ENCODE measurements at places on chromosomes 13 and 19. TPM values are rescaled to one million over a fixed set of nuclear protein-coding genes. Genes with fewer than 3 reads are reported as not detected.

Gene ZNF345
- total RNA-seq = 2.7 TPM

Gene ABHD13
- total RNA-seq = 5.5 TPM

DNA sequence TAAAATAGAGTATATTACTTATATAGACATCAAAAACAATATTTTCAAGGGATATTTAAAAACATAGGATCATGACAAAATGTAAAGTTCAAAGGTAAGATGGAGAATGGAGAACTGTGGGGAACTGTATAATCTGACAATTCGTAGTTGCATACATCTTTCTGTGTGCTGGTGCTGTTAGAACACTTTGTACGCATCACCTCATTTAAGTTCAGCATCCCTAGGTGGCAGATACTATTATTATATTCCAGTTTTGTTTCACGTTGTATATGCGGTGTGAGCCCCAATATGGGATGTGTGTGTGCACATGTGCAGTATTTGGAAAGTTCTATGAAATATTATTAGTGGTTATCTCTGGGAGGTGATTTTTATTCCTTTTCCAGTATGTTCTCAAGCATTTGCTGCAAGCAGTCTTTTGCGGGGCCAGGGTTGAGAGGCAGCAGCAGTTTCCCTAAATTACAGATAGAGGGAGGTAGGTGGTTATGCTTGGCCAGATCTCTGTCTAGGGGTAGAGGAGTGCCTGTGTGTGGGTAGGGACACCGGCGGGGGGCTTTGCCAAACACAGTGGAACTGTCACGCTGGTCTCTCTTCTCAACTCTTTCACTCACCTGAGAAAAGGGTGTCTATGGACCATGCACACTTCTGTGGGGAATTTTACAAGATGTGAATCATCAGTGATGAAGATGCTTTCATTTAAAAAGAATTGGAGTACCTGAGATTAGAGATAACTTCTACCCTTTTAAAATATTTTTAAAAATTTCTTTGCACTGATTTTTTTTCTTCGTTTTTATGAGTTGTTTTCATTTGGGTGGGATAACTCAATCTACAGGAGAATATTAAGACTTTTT is 55.6 kb upstream of the ALOX5AP start:
- no peak for DNase-seq

DNA sequence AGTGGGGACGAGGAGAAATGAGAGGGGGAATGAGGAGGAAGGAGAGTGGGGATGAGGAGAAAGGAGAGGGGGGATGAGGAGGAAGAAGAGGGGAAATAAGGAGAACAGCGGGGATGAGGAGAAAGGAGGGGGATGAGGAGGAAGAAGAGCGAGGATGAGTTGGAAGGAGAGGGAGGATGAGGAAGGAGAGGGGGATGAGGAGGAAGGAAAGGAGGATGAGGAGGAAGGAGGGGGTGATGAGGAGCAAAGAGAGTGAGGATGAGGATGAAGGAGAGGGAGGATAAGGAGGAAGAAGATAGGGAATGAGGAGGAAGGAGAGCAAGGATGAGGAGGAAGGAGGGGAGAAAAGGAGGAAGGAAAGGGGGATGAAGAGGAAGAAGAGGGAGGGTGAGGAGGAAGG is 14.0 kb upstream of the VSTM2B start:
- DNase-seq = no peak

Gene ZNF480
- 13.0 TPM for total RNA-seq

Gene SPIB
- not detected for total RNA-seq

DNA sequence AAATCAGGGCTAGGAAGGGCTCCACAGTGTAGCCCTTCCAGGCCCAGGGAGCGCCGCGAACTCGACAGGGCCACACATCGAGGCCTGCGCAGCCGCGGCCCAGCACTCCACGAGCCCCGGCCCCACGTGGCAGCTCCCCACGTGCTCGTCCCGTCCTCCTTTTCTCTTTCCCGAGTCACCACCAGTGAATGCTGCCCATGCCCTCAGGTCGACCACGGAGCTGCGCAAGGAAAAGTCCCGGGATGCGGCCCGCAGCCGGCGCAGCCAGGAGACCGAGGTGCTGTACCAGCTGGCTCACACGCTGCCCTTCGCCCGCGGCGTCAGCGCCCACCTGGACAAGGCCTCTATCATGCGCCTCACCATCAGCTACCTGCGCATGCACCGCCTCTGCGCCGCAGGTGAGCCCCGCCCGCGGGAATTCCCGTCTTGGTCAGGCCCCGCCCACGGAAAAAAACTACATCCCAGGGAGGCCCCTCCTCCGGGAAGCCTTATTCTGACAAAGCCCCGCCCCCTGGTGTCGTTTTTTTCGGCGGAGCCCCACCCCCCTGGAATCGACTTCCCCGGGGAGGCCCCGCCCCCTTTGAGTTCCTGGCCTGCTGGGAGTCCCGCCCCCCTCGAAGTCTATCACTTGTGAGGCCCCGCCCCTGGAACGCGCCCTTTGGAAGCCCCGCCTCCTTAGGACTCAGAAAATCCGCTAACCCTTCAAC is 7.0 kb downstream of the HIF3A start:
- DNase-seq = no peak

Gene ZNF154
- total RNA-seq = 6.0 TPM

DNA sequence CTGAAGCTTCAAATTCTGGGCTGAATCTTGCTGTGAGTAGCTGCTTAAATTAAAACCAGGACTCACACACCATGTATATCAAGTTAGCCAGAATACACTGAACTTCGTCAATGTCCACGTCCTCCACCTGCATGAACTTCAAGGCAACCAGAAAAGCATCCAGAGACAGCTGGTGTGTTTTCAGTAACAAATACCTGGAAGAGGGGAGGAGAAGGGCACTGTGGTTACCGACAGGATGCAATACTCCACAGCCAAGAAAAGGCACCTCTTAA is 20.4 kb downstream of the PROZ start:
- DNase-seq = no peak

Gene REEP6
- total RNA-seq = 3.3 TPM

GRCh38 chr19:21751384-21751783 is 16.0 kb downstream of the ZNF100 start:
- no peak for DNase-seq

GRCh38 chr13:26680123-26680450 is 80.5 kb downstream of the GPR12 start:
- no peak for DNase-seq

DNA sequence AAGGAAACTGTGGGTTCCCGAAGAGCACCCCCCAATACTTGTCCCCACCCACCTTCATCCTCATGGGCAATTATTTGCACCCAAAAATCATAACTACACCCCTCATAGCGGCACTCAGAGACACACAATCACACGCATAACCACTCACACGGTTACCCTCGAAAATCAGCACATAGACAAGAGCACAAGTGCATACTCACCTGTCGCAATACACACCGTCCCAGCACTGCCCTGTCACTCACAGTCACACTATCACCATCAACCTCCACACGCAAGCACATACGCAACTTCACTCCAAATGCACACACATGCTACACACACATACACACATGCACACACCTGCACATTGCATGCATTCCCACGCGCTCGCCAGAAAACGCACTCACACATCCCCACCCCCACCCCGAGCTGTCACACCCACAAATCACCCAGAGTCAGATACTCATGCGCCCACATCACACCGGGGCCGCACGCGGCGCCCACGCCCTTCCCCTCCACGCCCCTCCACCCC is 535 bp downstream of the COL5A3 start:
- DNase-seq = no peak

DNA sequence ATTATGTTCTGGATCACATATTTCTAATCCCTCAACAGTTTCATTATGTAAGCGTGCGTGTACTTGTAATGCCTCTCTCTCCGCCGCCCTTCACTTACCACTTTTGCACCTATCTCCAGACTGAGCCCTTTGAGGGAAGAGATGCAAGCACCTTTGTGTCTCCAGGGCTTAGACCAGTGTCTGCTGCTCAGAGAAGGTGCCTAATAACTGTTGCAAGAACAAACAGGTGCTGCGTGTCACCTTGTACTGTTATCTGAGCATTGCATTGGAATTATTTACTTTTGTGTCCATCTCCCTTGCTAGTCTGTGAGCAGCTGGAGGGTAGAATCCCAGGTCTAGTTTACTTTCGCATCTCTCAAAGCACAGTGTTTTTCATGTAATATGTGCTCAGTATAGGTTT is 156.2 kb downstream of the FLT1 start:
- no peak for DNase-seq

Gene ABCA7
- total RNA-seq = 10.5 TPM

DNA sequence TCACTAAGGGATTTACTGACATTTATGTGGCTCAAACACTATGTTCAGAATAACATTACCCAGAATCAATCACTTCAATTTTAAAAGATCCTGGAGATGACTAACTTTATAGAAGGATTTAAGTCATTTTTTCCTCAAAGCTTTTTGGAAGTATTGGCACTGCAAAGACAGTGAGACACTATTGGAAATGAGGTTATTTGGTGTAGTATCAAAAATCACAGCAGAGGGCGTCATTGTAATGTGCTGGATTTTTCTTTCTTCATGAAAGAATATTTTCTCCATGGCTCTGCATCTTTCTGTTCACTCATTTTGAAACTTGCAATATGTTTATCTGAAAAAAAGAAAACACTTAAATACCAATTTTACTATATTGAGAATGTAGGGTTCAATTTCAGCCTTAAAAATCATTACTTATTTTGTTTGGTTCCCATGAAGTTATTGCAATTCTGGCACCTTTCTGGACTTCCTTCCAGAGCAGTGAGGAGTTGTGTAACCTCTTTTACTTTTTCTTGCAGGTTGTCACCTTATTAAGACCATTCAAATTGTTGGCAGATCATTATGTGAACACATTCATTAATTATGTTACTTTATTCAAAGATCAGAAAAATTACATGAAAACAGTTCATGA is 3.7 kb upstream of the CSNK1A1L start:
- DNase-seq = no peak

DNA sequence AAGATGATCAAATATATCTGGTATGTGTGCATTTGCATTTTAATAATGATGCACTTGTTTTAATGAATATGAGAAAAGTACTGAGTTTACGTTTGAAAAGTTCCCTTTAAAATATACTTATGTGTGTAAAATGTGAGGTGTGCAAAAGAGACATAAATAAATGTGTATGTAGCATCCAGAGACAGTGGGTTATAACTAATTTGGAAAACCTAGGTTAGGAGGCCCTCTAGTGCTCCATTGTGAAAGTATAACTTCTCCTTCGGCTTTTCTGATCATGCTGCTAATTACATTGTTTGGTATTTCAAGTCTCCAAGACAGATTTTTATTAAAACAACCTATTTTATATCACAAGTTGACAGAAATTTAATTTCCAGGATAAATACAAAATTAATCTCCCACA is 30.1 kb downstream of the SCEL start:
- DNase-seq = no peak

DNA sequence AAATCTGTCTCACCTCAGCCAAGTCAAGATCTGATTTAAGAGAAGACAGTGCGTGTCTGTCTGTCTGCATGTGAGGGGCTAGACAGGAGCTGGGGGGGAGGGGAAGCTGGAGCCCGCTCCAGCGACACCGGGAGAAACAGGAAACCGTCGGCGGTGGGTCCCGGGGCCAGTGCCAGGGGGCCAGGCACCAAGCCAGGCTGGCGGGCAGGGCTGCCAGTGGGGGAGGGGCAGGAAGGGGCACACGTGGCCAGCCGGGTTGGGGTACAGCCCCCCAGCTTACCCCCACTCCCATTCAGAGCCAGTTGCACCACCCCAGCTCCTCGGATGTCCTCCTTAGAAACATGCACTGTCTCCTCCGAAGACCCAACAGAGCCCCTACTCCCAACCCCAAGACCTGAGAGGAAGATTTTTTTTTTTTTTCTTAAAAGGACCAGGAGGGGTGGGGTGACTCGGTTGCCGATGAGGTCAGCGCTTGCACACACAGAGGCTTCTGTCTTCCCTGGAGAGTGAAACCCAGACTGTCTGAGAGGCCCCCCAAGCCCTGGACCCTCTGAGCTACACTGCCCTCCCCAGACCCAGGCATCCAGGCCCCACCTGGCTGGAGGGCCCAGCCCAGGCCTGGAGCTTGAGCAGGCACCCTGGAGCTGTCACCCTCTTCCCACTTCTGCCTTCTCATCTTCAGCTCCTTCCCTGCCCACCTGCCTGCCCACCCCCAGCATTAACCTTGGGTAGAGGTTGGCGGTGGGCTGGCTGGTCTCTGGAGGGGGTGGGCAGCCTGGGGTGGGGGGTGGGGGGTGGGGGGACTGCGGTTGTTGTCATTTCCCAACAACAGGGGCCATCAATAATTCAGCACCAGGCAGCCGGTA is 4.0 kb downstream of the ERF start:
- no peak for DNase-seq

- no peak for DNase-seq
These were observed 65.0 kb upstream of the TRPC4 start for GRCh38 chr13:37934339-37935191.

DNA sequence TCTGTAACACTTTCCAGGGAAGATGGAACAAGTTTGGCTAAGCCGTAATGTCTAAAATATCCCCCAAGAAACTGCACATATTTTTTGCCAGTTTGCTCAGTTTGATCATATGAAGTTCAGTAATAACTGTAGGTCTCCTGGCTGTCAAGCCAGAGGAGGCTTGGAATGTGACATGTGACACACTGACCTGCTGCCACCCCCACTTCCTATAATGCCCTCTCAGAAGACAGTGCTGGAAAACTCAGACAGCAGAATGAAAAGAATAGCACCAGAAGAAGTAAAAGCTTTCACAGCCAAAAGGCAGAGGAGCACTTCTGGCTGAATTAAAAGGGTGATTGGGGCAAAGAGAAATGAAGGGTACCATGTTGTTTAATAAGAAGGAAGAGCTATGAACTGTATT is 67.4 kb upstream of the UBAC2 start:
- no peak for DNase-seq

DNA sequence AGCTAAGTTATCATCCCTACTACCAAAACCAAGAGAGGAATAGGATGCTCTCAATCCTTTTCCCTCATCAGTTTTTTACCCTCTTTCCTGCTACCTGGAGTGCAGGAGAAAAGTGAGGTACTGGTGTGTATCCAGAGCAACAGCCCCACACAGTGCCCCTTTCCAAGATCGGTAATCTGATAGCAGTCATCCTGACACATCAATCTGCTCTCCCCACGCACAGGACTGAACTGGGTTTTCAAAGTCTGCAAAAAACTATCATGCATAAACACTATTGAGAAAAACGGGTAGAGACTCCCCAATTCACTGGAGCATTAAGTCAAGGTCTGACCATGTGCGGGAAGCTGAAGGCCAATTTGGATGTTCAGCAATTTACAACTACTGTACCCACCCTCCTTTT is 284.8 kb downstream of the RBM26 start:
- DNase-seq = no peak

Gene IGLON5
- total RNA-seq = not detected

- no peak for DNase-seq
These were observed 80.7 kb downstream of the RNASEH2B start for GRCh38 chr13:50990065-50990817.

Gene CEACAM16
- total RNA-seq = not detected

DNA sequence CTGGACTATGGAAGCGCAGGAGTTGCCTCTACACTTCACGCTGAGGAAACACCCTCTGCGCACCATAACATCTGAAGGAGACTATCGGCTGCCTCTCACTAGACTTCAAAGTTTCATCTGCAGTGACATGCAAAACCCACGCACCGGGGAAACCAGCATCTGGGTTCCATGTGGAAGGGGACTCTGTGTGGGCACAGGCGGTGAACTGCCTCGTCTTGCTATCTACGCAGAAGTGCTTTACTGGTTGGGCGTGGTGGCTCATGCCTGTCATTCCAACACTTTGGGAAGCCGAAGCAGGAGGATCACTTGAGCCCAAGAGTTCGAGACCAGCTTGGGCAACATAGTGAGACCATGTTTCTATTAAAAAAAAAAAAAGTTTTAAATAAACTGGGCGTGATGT is 116.4 kb downstream of the STK24 start:
- DNase-seq = no peak
